SK-N-MC (cell line): ENCODE measurements at places on chromosomes 6 and 20.

DNA sequence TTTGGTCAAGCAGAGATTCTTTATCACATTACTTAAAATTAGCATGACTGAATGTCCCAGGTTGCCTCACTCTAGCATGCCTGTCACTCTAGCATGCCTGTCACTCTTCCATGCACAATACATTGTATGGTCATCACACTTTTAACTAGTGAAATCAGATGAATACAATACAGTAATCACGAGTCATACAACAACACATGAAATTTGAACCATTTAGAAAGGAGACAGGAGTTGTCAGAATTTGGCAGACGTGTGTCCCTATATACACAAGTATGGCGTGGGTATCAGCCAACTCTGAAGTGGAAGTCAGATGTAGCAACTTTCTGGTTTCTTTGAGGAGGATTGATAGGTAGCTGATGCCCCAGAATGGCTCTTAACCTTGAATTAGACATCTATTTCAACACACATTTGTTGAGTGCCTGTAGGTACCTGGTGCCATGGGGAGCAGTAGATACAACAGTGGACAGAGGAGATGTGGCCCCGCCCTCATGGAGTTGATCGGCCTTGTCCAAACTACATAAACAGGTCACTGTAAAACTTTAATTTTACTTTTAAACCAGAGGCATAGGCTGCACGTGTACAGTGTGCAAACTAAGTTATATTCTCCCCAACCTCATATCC is 116.1 kb upstream of the TIAM2 start:
- DNase-seq, result no peak

DNA sequence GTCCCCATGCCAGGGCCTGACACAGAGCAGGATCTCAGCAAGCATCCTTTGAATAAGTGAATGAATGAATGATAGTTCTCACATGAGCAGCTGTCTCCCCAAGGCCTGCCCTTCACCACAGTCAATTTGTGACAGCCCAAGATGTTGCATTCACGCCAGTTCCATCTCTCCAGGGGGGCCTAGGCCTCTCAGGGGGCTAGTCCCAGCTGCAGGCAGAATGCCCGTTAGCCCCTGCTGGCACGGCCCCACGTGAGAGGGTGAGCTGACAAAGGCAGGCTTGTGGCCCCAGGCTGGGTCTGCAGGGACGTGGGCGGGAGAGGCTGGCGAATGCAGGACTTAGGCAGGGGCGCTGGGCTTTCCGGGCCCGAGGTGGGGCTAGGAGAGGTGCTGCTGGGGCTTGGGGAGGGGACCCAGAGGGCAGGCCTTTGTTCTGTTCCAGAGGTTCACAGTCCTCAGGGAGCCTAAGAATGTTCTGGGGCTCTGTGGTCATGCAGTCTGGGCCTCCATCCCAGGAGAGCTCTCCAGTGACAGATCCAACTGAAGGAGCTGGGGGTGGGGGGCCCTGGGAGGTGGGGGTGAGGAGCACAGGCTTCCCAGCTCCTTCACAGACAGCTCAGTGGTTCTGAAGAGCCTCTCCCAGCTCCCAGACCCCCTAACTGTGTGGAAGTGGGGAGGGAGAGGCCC is 30.5 kb upstream of the TLDC2 start:
- no peak for DNase-seq

- no peak for DNase-seq
These were observed 110.9 kb downstream of the RPP40 start for GRCh38 chr6:4892785-4893485.

DNA sequence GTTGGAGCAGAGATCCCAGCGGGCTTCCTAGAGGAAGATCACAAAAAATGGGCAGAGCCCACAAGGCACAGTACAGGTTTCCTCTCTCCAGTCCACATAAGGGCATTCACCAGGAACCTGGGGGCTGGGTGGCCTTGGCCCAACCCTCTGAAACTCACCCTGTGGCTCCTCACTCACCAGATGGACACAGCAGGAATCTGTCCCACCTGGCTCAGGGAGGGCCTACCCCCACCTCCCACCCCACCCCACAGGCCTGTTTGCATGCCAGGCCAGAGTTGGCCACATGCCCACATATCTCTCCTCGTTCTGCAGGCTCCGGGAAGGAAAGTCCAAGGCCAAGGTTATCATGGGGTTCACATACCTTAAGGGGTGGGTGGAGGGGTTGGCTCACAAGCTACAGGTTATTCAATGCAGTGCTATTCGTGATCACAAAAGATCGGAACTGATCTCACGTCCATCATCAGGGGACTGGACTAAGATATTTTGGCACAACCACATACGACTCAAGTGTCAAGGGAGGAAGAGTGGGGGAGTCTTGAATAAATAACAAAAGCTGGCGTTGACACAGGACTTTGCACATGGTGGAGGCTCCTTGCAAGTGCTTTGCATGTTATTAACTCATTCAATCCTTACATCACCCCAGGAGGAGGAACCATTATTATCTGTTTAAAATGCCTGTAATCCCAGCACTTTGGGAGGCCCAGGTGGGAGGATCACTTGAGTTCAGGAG is 13.0 kb downstream of the RIPOR3 start:
- DNase-seq, result no peak

GRCh38 chr6:13911337-13911736 is 13.4 kb upstream of the RNF182 start:
- no peak for DNase-seq

DNA sequence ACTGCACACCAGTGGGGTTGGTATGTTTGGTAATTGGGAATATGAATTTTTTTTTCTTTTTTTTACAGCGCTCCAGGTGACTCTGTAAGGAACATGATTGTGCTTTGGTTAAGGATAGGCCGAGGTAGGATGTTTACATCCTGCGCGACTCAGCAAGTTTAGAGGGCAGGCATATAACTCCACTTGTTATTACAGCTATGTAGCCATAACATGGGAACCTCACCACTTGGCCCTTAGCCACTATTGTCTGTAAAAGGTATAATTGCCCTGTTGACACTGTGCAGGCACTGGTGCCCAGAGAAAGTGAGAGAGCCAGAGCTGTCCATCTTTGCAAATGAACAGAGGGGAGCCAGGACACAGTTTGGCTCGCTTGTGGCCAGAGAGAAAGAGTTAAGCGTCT is 172.9 kb downstream of the MCHR2 start:
- DNase-seq, result no peak

DNA sequence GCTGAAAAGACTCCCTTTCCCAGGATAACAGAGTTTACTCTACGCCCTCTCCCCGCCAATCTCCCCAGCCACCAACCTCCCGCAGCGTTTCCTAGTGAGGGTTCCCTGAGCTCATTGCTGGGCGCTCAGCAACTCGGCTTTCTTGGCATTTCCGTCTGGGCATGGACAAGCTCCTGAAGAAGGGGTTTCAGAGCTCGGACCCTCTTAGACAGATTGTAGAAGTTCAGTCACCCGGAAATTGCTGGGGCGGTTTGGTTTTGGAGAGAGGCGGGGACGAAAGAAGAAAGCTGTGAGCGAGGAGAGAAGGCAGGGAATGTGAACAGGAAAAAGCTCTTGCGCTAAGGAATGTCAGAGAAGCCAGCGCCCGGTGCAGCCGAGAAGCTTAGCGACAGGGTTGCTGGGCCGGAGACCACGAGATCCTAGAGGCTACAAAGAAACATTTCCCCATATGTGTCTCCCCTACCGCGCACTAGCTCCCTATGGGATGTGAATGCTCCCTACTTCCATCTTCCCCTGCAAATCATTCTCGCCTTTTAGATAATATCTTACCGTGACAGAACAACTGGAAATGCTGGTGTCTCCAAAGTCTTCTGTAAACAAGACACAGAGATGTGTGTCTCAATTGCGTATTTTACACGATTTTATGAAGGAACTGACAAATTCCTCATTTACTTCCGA is 15.8 kb downstream of the POM121L2 start:
- DNase-seq, result no peak

- no peak for DNase-seq
These were observed 465.4 kb downstream of the CD109 start for GRCh38 chr6:74161380-74161779.

GRCh38 chr6:21457647-21458046 is 135.9 kb upstream of the SOX4 start:
- no peak for DNase-seq

DNA sequence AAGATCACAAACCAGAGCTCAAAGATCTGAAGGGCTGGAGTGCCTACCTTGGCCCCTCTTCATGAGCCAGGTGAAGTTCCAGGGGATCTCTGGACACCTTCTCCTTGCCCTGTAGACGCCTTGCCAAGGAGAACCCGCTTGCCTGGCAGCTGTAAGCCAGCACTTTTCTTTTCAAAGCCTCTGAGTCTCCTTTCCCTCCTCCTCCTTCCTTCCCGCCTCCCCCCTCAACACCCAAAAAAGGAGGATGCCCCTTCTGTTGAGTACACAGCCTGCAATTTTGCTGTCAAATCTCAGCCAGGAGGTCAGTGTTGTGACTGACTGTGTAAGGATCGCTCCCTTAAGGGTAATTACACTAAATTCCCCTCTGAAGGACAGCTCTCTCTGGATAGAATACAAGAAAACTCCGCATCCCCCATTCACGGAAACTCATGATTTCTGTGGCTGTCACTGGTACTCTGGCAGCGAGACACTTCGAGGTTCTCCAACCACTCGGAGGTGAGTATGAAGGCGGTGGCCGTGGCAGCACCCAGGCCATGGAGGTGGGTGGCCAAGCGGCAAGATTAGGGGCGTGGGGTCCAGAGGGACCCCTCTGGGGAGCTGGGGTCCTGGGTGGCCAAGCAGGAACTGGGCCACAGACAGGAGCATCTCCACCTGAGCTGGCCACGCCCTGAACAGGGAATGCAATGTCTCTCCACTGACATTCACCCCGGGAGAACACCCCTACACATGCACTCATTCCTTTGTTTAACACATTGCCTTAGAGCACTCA is 23.2 kb upstream of the FOXP4 start:
- DNase-seq, result no peak

DNA sequence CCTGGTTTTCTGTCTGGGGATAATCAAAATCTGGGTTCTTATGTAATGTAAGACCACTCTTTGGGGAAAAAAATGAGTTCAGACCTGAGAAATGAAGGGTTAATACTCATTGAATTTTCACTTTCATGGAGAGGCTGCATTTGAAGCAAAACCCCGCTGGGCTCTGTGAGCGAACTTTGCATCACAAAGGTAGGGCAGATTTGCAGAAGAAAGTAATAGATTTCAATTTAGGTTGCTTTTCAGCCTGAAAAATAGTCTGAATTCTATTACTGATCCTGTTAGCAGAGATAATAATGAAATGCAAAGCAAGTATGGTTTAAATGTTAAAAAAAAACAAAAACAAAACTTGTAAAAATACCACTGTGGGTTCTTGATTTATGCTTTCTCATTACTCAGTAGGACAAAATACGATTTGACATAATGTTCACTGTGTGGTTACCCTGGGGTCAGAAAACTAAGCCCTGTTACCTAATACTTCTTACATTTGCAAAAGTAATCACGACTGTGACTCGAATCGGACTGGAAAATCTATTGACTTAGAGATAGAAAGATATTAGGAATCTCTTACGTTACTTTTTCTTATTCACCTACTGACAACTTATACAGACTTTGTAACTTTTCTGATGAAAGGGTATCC is 72.2 kb downstream of the UST start:
- DNase-seq, result peak; percentile 20

GRCh38 chr6:166752928-166753721 is 126.1 kb upstream of the RPS6KA2 start:
- no peak for DNase-seq

GRCh38 chr6:80094017-80094416 is 12.5 kb upstream of the BCKDHB start:
- DNase-seq, result no peak

DNA sequence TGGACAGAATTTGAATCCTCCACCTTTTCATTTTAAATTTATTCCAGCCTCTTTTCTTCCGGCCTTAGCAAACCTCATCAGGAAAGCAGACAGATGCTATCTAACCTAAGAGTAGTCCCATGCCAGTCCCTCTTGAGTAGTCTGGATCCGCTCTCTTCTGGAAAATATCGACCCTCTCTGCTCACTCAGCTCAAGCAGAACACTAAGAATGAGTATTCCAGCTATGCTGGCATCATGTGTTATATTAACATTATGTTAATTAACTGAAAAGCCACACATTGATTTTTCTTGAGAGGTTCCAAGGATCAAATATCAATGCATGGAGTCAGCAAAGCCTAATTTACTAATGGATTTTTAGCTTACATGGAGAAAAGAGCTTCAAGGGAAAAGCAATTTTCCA is 161.4 kb downstream of the ID4 start:
- DNase-seq, result no peak

DNA sequence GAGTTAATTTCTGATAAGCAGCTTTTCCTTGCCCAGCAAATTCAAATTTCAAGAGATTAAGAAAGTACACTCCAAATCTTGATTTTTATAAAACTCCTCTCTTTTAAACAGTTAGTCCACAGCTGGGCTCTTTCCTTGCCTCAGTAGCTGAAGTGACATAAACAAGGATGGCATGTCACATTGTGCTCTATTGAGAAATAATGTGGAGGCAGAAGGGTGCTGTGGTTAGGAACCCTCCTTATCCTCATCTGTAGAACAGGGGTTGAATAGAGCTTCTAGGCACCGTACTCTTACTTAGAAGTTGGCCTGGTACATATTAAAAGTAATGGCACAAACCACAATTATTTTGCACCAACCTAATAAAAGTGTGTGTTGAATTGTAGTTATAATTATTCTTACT is 70.3 kb downstream of the RSPO3 start:
- DNase-seq, result no peak

DNA sequence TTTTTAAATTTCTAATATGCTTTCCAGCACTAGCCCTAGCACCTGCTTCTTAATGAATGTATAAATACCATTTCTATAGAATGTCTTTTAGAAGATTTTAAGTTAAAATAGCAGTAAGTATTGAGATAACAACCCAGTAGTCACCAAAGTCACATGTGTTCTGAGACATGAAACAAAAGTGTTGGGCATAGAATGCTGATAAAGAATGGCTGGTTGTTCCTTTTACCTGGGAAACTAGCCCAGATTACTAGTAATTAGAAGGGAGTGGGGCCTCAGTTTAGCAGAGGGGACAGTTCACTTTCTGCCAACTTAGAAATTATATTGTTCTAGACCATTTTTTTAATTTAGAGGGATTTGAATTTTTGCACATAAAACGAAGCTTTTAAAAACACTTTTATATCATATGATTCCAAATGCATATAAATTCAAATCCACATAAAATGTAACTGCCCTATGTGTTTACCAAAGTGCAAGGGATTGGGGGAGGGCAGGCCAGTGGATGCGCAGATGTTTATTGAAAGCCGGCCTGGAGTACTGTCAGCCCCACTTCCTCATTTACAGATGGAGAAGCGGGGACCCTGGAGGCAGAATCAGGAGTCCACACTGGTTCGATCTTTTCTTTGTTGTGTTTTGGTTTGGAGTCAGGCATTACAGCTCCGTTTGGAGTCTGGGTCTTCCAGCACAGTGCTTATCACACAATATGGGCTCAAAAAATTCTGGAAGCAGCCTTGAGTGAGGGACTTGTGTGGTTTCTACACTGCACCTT is 139.8 kb downstream of the ZDHHC14 start:
- no peak for DNase-seq

- DNase-seq, result no peak
These were observed 83.1 kb downstream of the IYD start for GRCh38 chr6:150451807-150452427.

GRCh38 chr20:57713505-57713903 is 3.7 kb upstream of the PMEPA1 start:
- DNase-seq, result no peak

GRCh38 chr6:115643762-115644161 is 416.9 kb downstream of the FRK start:
- DNase-seq, result no peak
